ENCODE measurements at places on chromosomes 1 and 21.
A peak's percentile ranks its signal among the peaks of the same experiment; 100 is the strongest.

DNA sequence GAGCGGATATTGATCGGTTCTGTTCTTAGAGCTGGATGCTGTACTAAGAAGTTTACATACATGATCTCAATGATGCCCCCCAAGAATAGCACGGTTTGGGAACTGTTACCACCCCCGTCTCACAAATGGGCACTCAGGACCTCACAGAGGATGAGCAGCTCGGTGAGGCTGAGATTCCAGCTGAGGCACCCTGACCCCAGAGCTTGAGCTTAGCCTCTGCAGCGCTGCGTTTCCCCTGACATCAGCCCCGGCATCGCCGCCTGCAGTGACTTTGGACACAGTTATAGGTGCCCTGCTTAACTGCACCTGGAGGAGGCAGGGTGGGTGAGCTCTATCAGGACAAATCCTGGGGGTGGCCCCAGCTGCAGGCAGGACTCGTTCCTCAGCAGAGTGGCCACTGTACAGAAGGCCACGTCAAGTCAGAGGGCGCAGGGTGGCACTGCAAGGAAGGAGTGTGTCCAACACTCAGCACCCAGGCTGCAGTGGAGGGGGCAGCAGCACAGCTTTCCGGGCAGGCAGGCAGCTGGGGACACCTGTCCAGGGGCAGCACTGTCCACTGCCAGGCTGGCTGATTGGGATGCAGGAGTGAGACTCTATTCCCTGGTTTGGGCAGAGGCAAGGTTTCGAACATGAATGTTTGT, 65.8 kb upstream of the ABCG1 start:
- no peak for DNase-seq

DNA sequence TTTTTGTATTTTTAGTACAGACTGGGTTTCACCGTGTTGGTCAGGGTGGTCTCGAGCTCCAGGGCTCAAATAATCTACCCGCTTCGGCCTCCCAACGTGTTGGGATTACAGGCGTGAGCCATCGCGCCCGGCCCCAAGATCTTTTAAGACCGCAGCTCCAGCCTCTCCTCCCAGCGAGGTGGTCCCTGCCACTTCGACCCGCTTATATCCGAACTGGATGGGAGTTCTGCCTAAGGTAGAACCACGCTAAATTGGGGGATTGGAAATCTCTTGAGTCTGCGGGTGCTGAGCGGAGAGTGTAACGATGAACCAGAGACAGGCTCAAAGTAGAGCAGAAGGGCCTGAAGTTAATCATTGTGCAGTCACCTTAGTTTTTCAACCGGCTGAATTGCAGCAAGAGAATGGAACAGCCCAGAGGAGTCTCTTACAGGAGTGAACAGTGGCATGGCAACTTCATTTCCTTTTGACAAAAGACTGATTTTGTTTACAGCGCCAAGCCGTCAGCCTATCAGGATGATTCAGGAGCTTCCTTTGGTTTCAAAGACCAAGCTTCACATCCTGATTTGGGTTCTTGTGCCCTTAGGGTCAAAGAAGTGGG, 726 bp upstream of the CYB5R1 start:
- no peak for DNase-seq

DNA sequence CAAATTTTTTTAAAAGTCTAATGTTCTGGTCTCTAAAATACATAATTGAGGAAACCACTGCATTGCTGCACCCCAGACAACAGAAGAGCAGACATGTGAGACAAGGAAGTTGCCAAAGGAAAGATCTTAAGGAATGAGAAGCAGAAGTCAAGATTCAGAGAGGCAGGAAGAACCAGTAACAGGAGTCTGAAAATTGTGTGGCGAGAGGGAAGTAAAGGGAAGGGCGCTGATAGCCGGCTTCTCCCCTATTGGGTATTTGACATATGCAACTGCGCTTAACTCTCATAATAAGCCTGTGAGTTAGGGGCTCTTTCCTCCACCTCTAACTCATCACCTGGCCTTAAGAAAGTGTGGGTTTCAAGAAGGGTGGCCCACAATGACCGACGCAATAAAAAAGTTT, 21.9 kb upstream of the KIF14 start:
- peak; percentile 33 for DNase-seq

- DNase-seq: no peak
Observed at GRCh38 chr1:236351875-236352573, 42.1 kb upstream of the EDARADD start.

DNA sequence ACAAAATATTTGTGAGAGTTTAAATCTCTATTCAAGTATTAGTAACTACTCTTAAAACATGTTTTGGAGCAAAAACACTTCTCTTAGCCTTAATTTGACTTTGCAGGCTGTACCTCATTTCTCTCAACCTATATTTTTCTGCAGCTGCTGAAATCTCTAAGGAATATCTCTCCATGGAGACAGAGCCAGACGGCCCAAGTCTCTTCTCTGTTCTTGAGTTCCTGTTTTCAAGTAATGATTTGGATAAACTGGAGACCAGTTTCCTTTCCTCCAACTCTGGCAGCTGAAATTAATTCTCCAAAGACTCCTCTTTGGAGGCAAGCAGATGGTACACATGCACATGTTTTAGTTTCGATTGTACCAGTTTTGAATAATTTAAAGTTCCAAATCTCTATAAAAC, 659.7 kb upstream of the NEGR1 start:
- no peak for DNase-seq

- DNase-seq: no peak
Observed at GRCh38 chr1:9263276-9263855, 28.8 kb downstream of the H6PD start.

DNA sequence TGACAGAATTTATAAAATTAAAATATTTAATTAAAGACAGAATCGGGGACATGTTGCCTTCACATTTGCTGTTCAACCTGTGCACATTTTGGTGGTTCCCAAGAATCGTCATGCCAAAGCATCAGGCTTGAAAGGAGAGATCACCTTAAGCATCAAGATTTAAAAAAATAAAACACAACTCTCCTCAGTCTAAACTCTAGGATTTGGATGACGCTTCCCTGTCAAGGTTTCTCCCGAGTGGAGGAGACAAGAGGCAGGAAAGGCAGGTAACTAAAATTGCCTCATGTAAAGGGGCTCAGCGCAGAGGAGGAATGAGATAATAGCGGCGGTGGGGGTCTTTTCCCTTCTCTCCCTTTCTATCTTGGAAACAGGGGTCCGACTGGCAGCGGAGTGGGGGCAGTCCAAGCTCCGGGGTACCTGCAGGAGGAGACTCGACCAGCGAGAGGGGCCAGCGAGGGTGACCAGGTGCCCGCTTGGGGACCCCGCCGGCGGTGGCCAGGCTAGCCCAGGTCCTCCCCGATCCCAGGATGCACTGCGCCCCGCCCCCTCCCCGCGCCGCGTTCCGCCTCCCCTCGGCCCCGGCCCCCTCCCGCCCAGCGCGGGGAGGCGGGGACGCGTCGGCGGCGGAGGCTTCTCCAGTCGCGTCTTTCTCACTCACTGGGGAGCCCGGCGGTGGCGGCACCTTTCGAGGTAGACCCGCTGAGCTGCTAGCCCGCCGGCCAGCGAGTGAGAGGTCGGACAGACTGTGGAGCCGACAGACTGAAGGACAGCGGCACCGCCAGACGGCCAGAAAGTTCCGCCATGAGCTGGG, at the start of gene FNBP1L:
Gene FNBP1L (plus strand): TSS at position 638 of the 811 bp plus-strand sequence. CDS start 164 bp downstream, at position 802.
- peak; percentile 78 for DNase-seq

GRCh38 chr1:61645476-61645875, 79.5 kb downstream of the TM2D1 start:
- no peak for DNase-seq

- no peak for DNase-seq
Observed at GRCh38 chr1:87950369-87950768, 621.7 kb downstream of the LMO4 start.

DNA sequence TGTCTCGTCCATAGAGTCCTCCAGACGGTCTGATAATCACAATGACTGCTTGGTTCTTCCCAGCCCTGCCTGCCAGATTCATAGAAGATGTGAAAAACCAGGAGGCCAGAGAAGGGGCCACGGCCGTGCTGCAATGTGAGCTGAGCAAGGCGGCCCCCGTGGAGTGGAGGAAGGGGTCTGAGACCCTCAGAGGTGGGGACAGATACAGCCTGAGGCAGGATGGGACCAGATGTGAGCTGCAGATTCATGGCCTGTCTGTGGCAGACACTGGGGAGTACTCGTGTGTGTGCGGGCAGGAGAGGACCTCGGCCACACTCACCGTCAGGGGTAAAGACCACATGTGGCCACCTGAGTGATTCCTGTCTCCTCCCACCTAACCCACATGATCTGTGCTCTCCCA, 86.9 kb downstream of the OBSCN start:
- no peak for DNase-seq

DNA sequence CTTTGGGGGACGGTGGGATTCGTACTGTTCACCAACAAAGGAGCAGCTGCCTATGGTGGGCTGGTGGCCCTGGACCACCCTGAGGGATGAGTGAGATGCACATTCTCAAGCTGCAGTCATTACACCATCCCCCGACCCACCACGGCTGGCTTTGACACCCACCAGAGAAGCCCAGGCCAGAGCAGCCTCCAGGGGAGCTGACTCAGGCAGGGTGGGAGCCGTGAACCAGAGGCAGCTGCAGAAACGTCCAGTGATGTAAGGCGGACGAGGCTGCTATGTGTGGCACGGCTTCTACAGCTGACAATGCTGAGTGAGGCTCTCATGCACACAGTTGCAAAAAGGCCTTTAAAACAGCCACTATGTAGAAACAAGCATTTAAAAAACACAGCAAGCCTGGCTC, 40.1 kb downstream of the CHAF1B start:
- peak; percentile 25 for DNase-seq

DNA sequence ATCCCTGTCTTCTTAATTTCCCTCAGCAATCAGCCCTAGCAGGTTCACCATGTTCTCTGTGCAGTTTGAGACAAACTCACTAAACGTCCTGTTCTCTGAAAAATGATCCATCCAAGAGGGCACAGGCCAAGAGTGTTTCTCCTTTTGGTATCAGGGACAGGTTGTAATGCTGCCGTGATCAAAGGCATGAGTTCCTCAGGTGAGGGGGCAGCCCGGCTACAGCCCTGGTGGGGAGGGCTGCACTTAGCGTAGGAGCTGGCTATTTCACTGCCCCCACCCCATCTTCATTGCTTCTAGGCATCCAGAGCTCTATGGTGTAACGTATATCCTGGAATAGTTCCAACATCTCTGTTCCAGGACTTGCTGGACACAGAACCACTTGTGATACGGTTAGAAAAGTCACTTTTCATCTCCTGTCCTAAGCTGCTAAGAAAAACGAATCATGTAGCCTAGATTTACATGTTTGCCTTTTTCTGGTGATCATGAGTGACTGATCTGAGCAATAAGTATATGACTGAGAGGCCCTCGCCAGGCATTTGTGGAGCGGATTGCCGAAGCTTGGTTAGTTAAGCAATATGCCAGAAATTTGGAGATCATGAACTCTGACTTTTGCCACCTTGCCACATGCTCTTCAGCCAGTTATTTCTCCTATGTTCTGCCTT, 41.1 kb upstream of the SRP9 start:
- DNase-seq: peak; percentile 29

- no peak for DNase-seq
Observed at GRCh38 chr1:210980082-210980481, 153.9 kb downstream of the KCNH1 start.

- DNase-seq: no peak
Observed at GRCh38 chr1:184971522-184972265, 2.6 kb downstream of the NIBAN1 start.

DNA sequence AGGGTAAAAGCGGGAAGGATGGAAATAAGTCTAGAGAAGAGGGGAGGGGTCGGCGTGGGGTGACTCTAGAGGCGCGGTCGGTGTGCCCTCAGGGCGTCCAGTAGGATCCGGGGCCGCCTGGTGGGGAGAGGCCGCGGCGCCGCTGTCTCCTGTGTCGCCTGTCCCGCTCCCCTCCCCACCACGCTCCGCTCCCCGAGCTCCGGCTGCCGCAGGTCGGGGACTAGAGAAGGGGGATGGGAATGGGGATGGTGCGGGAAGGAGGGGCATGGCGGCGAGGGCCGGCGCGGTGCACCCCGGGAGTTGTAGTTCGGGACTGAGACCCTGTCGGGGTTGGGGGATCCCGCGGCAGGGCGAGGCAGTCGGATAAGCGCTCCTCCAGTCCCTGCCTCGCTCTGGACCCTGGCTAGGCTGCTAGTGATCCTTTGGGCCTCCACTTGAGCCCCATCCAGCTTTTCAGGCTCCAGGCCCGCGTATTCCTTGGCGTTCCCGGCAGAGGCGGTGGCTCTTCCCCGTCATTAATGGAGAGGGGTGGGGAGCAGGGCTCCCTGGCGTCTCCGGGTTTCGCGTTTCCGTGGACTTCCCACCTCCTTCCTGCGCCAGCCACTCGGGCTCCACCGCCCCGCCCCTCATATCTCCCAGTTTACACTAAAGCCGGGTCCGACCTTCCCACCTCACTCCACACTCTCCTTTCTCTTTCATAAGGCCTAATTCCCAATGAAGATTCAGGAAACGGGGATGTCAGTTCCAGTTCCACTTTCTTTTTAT, at the start of gene ENTREP3:
Gene ENTREP3 (minus strand): TSS at position 241 of the 765 bp plus-strand sequence. CDS start 606 bp downstream, outside the sequence.
- peak; percentile 93 for DNase-seq

GRCh38 chr1:199546323-199546722, 481.2 kb upstream of the NR5A2 start:
- DNase-seq: no peak

DNA sequence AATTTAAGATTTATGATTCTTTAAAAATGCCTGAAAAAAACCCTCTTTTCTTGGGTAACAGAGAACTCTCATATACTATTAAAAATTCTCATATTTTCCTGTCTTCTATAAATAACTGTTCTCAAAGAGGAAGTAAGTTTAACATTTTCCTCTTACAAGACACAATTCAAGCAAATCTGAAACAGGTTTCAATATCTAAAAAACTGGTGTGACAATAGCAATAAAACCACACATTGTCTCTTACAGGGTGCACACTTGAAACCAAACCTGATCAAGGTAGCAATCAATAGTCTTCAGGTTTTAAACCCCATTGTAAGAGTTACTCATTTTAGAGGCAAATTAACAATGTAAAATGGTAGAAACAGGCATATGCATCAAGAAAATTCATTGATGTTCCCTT, 28.0 kb downstream of the FUBP1 start:
- no peak for DNase-seq

Data from cardiac muscle cell (in vitro differentiated cells and primary cell).